ENCODE measurements at places on chromosomes 7 and 10. TPM values are rescaled to one million over a fixed set of nuclear protein-coding genes. Genes with fewer than 3 reads are reported as not detected.

DNA sequence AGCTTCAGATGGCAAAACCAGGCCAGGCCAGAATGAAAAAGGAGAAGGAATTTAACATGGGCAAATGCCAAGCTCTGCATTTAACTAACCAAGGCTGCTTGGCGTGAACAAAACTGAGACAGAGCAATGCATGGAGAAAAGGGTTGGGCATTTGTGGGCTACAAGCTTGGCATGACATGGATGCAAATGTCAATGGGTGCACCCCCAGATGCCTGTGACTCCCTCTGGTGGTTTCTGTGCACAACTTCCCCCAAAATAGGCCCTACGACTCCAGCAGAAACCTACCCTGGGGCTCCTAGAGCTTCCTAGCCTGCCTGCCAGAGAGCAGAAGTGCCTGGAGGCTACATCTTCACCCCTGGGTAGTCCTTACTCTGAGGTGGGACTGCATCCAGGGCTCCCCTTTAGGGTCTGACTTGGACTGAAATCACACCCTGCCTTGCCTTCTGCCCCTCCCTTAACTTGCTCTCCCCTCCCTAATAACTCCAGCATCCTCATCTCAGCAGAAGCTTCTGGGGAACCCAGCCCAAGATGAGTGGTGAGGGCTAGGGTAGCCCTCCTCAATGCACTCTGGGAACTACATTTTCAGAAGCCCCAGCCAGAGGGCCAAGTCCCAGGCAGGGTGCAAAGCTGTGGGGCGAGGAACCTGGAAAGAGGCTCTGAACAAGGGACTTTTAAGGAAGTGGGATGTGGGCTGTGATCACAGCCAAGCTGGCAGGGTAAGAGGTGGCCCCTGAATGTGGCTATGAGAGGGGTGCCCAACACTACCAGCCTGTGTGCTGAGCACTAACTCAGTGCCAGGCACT, 11.3 kb downstream of the GPRIN2 start:
- H3K27me3 ChIP-seq: peaks cover 4% of the 10 kb centered on the region
- H3K36me3 ChIP-seq: no peaks in the 10 kb centered on the region
- no peak overlapping the region for H3K4me3 ChIP-seq
- H3K4me1 ChIP-seq: no peaks in the 10 kb centered on the region
- H3K27ac ChIP-seq: no peak overlapping the region

Gene ADAM12
- 0.11 TPM for total RNA-seq

DNA sequence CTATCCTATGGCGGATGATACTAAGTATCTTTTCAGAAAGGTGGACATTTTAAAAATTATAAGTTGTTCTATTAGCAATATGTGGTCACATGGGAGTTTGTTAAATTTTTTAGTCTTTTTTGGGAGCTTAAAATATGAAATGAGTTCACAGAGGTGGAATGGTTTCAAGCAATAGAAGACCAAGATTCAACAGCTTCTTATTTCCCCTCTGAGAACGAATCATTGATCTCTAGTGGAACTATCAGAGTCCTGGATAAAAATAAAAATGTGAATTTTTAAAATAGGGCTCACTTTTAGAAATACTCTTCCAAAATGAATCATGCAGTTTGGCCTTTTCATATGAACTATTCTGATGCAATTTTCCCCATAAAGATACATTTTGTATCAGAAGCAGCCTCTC, 467.7 kb upstream of the KLF6 start:
- H3K27ac ChIP-seq: no peak overlapping the region
- H3K4me1 ChIP-seq: no peaks in the 10 kb centered on the region
- no peaks in the 10 kb centered on the region for H3K27me3 ChIP-seq
- H3K4me3 ChIP-seq: no peak overlapping the region

Gene POLR1F
- total RNA-seq: 35.5 TPM

DNA sequence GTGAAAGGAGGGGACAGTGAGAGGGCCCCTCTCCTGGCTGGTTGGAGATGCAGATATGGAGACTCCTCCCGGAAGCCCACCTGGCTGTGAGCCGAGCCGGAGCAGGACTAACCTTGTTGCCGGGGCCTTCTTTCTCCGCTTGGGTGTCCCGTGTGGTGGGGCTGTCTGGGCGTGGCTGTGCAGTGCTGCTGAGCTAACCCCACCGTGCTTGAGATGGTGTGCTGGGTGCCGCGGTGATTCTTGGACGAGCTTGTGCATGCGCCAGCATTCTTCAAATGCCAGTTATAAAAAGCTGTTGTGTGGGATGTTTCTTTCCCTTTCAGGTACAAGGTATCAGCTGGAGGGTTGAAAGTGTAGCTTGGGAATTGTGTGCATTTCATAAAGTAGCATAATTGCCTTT, 48.8 kb downstream of the DAGLB start:
- H3K4me1 ChIP-seq: peaks cover 6% of the 10 kb centered on the region
- H3K27me3 ChIP-seq: no peaks in the 10 kb centered on the region
- peaks cover 20% of the 10 kb centered on the region for H3K36me3 ChIP-seq
- H3K27ac ChIP-seq: no peak overlapping the region
- no peak for DNase-seq

DNA sequence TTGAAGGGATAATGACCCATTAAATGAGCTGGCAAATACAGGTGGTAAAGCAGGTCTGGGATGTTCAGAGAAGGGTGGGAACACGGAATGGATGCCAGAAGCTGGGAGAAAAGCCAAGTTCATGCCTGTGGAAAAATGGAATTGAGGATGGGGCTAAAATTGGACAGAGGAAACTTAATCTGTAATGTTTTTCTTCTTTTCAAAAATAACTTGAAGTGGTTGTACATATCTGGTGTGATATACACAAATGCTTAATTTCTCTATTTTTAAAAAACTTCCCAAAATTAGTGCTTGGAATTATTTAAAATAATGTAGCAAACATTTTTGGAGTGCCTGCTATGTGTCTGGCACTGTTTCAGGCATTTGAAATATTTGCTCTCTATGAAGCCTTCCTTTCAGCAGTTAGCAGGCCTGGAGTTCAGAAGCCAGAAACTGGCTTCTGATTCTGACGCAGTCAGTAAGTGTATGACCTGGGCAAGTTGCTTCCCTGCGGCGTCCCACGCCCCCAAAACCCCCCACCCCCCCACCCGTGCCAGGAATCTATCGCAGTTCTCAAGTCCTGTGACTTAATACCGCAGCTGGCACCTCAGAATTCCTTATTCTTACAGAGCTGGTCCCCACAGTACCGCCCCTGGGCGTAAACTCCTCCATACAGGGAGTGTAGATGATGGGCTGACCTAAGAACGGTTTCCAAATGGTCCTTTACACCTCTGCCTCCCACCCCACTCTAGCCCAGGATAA, 828 bp upstream of the MALSU1 start:
- H3K4me1 ChIP-seq: peaks cover 24% of the 10 kb centered on the region
- peak overlapping the region; percentile 90 for H3K4me3 ChIP-seq
- H3K36me3 ChIP-seq: peaks cover 5% of the 10 kb centered on the region
- H3K27me3 ChIP-seq: no peaks in the 10 kb centered on the region
- H3K27ac ChIP-seq: peak overlapping the region; percentile 88

DNA sequence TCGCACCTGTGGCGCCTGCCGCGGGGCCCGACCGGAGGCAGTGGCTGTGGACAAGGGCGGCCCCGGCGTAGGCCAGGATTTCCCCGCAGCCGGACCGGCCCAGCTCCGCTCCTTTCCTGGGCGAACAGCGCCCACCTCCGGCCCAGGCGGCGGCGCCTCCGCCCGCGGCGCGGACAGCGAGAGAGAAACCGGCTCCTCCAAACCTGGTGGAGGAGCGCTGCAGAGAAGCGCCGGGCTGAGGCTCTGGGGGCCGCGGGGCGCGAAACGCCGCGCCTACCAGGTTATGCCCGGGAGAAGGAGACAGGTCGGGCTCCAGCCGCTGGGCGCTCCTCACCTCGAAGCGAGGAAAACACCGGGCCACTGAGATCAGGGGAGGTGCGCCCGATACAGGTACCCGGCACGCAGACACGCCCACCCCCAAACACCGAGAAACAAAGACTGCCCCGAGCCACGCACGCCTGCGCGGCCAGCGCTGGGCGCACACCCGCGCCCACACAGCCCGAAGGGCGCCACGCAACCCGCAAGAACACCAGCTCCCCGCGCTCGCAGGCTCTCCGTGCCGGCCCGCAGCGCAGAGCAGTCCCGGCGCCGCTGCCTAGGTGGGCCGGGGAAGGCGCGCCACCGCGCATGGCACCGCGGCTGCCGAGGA, 3.3 kb downstream of the GRID1 start:
- H3K4me1 ChIP-seq: peaks cover 9% of the 10 kb centered on the region
- H3K27ac ChIP-seq: no peak overlapping the region
- no peak for DNase-seq

Gene SPDYE5
- total RNA-seq: not detected

Gene CLEC2L
- total RNA-seq: not detected

DNA sequence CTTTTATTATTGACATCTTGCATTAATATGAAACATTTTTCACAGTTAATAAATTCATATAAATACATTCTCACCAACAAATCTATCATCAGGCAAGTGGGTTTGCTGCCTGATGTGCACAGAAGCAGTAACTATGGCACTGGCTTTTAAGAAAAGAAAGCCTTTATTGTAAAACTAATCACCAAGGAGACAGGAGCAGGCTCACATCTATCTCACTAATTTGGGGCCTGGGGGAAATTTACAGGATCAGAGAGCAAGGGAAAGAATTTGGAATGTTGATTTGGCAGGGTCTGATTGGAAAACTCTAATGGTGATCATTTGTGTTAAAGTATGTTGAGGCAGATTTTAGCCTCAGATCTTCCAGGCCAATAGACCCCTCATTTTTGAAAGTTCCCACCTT, 605.7 kb downstream of the POM121L12 start:
- no peaks in the 10 kb centered on the region for H3K4me1 ChIP-seq
- no peak overlapping the region for H3K27ac ChIP-seq

DNA sequence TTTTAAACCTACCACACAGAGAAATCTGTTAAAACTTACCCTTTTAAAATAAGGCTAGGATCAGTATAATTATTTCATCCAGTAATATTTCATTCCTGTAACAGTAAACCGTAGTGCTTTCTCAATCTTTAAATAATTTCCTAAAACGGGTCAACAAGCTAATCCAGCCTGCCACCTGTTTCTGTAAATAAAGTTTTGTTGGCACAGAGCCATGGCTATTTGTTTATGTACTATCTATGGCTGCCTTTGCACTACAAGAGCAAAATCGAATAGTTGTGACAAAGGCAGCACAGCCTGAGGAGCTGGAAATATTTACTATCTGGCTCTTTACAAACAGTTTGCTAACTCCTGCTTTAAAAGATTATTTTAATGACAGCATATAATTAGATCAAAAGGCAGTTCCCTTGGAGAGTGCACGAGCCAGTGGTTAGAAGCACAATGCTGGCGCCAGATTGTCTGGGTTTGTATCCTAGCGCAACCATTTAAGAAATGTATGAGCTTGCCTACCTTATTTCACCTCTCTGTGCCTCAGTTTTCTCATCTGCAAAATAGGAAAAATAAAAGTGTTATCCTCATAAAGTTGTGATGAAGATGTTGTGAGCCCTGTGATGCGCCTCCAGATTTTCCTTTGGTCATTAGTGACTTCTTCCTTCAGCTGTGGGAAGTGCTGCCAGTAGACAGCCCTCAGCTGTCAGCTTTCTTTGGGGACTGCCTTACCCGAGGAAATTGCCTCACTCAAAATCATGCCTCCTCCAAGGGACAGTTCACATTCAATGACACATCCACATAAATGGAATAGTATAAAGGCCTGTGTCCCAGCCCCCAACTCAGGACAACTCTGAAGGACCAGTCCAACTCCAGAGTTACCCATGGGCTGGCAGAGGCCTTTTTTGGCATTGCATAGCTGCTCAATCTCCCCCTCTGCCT, 11.8 kb upstream of the MIOS start:
- no peaks in the 10 kb centered on the region for H3K4me1 ChIP-seq
- H3K27ac ChIP-seq: no peak overlapping the region
- no peaks in the 10 kb centered on the region for H3K27me3 ChIP-seq

DNA sequence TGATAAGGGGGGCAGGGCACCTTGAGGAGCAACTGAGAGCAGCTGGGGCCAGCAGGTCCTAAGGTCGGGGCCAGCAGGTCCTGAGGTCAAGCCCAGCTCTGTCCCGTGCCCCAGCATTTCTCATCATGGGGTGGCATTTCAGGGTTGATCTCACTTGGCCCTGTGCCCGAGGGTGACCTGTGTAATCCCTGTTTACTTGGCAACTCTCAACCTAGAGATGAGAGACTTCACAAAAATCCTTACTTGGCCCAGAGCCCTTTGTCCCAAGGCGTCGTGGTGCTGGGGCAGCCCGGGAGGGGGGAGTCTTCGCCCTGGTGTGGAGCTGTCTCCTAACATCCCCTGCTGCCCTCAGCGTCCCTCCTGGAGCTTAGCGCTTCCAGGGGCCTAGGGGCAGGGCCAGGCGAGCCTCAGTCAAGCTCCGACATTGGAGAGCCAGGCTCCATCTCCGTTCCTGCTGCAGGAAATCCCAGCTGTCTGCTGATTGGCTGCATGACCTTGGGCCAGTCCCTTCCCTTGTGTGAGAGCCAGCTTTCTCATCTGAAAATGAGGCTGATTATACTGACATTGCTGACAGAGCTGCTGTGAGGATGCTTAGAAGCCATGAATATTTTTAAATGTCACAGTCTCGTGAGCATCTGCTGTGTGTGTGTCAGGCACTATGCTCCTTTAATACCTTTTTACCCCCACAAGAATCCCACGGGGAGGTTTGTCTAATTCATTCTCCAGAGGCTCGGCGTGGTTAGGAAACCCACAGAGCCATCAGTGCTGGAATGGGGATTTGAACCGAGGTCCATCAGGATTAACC, 94.3 kb downstream of the ZMIZ1 start:
- H3K4me1 ChIP-seq: no peaks in the 10 kb centered on the region
- H3K27me3 ChIP-seq: no peaks in the 10 kb centered on the region
- H3K4me3 ChIP-seq: no peak overlapping the region
- DNase-seq: no peak
- no peak overlapping the region for H3K27ac ChIP-seq
- no peaks in the 10 kb centered on the region for H3K36me3 ChIP-seq

- no peak overlapping the region for H3K27ac ChIP-seq
- H3K4me3 ChIP-seq: no peak overlapping the region
- no peaks in the 10 kb centered on the region for H3K27me3 ChIP-seq
- no peak for DNase-seq
- H3K4me1 ChIP-seq: no peaks in the 10 kb centered on the region
Observed at GRCh38 chr10:24306507-24306875, 97.6 kb downstream of the KIAA1217 start.

GRCh38 chr7:127158659-127159058, 94.1 kb downstream of the GRM8 start:
- no peaks in the 10 kb centered on the region for H3K27me3 ChIP-seq
- no peak for DNase-seq
- H3K4me3 ChIP-seq: no peak overlapping the region

- no peak overlapping the region for H3K27ac ChIP-seq
- no peak for DNase-seq
- no peaks in the 10 kb centered on the region for H3K36me3 ChIP-seq
- no peaks in the 10 kb centered on the region for H3K27me3 ChIP-seq
- H3K4me1 ChIP-seq: no peaks in the 10 kb centered on the region
Observed at GRCh38 chr10:5206799-5207198, 10.2 kb downstream of the AKR1C4 start.

GRCh38 chr7:26500749-26501352, 209.2 kb downstream of the SNX10 start:
- no peak for DNase-seq
- no peaks in the 10 kb centered on the region for H3K4me1 ChIP-seq
- H3K4me3 ChIP-seq: no peak overlapping the region
- H3K27ac ChIP-seq: no peak overlapping the region
- H3K27me3 ChIP-seq: peaks cover 6% of the 10 kb centered on the region

Measured in CD8-positive, alpha-beta memory T cell (primary cell).